ENCODE measurements at places on chromosomes 6 and 20. TPM values are rescaled to one million over a fixed set of nuclear protein-coding genes. Genes with fewer than 3 reads are reported as not detected.

LY6G6C gene
- total RNA-seq = not detected

EDN1 gene
- total RNA-seq = 0.14 TPM

DNA sequence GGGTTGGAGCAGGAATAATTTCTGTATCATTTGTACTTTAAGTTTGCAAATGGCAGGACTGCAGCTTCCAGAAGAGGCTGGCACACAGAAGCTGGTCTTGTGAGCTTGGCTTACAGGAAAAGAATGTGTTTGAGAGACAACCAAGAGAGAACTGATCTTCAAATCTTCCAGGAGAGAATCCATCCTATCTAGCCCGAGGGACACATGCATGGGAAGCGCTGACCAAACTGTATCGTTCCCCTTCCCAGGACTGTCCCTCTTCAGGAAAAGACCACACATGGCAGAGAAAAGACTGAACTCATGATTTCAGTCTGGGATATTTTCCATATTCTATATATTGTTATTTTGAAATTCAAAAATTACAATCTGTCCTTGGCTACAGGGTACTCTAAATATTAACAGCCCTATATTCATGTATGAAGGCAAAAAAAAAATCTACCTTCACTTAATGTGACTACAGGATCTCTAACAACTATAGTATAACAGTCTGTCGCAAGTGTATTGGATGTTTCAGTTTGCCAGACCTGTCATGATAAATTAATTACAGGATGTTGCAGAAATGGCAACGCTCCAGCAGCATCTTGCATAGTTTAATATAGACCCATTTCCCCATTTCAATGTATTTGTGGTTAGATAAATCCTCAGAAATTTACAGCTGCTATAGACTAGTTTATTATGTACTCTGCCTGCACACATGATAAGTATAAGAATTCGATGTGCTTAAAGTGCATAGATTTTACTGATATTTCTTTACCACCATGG lies 99.4 kb downstream of the MYB start:
- no peaks in the 10 kb centered on the region for H3K4me1 ChIP-seq
- no peaks in the 10 kb centered on the region for H3K27me3 ChIP-seq
- H3K27ac ChIP-seq = no peak overlapping the region
- peaks cover 2% of the 10 kb centered on the region for H3K36me3 ChIP-seq
- no peak overlapping the region for H3K4me3 ChIP-seq

DNA sequence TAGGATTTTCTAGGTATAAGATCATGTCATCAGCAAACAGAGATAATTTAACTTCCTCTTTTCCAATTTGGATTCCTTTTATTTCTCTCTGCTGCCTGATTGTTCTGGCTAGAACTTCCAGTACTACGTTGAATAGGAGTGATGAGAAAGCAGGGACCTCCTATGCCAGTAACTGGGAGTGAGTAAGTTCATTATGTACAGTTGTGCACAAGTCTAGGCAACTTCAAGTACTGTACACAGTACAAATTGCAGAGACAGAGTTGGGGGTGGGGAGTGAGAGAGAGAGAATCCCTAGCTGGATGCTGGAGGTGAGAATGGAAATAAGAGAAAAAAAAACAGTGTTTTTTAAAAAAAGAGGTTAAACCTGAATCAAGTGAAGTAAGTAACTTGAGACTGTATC lies 210.2 kb downstream of the MMUT start:
- no peaks in the 10 kb centered on the region for H3K4me1 ChIP-seq
- DNase-seq = no peak
- H3K36me3 ChIP-seq = no peaks in the 10 kb centered on the region

DNA sequence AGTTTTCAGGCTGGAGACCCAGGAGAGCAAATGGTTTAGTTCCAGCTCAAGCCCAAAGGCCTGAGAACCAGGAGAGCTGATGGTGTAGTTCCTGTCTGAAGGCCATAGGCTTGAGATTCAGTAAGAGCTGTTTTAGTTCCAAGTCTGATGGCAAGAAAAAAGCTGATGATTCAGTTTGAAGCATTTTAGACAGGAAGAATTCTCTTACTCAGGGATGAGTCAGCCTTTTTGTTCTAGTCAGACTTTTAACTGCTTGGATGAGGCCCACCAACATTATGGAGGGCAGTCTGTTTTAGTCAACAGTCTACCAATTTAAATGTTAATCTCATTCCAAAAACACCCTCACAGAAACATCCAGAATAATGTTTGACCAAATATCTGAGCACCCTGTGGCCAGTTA lies 2.5 kb downstream of the ZSCAN26 start:
- peak overlapping the region; percentile 26 for H3K27ac ChIP-seq
- H3K27me3 ChIP-seq = no peaks in the 10 kb centered on the region
- no peak overlapping the region for H3K4me3 ChIP-seq
- H3K4me1 ChIP-seq = peaks cover 9% of the 10 kb centered on the region
- peaks cover 16% of the 10 kb centered on the region for H3K36me3 ChIP-seq

Measured in activated naive CD8-positive, alpha-beta T cell treated with anti-CD3 and anti-CD28 coated beads, Interleukin-2, amount 10 ng/mL, durations not matched to agents 7 days and 5 days (primary cell).